ENCODE measurements at places on chromosomes 3 and 15.

DNA sequence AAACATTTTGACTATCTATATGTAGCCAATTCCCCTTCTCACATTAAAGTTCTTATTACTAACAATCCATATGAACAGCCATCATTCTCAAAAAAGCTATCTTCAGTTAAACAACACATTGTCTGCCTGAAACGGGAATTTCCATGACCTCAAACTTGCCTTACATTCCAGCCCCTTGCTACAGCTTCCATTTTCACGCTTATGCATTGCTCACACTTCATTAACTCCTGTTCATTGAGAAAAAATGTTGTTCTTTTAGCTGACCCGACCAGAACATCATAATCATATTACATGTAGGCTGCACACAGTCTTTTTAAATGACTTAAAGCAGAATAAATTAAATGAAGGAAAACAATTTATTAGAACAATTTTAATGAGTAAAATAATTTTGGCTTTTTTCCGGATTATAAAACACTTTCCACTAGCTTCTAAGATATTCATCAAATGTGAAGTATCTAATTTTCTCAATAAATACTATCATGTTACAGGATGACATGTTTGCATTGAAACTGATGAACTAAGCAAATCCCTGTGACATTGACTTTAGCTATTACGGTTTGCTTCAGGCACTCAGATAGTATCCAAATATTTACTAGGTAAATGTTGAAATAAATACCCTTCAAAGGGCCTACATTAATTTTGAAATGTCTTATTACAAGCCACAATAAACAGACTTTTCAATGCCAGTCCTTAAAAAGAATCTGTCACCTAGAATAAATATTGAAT, 49.9 kb downstream of the P3H2 start:
- no peak for DNase-seq

DNA sequence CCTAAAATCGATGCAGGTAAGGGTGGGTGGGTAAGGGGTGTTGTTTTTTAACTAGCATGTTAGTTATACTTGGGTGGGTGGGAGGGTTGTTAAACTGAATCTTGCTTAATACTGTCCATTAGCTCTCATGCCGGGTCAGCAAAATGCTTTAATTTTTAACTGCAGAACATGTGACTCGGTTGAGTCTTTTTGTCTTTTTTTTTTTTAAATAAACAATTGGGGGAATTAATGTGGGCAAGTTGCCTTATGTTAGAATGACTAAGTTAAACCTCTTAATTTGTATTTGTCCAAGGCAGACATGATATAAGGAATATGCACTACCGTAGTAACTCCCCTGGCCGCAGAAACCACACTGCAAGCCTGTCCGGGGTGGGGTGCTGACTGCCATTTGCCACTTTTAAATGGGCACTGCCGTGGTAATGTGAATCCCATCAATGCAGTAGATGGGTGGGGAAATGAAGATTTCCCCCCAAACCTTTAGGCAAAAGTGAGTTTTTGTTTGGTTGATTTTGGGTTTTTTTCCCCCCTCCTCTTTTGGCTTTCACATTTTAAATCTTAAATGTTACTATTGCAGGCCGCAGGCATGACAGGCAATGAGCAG, 54.3 kb upstream of the CCR4 start:
- DNase-seq = no peak

GRCh38 chr3:123353850-123354233, 95.0 kb downstream of the ADCY5 start:
- no peak for DNase-seq

DNA sequence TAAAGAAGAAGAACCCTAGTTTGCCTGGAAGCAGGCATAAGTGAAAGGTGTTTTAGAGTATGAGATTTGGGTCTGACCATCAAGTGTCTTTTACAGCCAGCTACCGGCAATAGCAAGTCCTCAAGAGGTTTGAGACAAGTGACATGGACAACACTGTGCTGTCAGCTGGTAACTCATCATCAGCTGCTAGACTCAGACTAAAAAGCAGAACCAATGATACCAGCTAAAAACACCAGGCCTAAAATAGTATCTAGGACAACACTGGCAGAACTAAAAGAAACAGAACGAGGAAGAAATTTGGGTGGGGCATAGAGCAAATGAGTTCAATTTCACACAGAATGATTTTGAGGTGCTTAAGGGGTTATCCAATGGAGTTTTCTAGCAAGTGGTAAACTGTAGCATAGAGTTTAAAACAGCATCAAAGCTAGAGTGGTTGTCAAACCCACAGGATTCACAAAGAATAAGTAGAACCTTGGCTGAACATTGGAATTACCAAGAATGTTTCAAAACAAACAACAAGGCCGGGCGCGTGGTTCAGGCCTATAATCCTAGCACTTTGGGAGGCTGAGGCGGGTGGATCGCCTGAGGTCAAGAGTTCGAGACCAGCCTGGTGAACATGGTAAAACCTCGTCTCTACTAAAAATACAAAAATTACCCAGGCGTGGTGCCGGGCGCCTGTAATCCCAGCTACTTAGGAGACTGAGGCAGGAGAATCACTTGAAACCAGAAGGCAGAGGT, 3.9 kb downstream of the CIAO2A start:
- no peak for DNase-seq

GRCh38 chr15:40785164-40785563, 15.4 kb downstream of the C15orf62 start:
- DNase-seq = no peak

DNA sequence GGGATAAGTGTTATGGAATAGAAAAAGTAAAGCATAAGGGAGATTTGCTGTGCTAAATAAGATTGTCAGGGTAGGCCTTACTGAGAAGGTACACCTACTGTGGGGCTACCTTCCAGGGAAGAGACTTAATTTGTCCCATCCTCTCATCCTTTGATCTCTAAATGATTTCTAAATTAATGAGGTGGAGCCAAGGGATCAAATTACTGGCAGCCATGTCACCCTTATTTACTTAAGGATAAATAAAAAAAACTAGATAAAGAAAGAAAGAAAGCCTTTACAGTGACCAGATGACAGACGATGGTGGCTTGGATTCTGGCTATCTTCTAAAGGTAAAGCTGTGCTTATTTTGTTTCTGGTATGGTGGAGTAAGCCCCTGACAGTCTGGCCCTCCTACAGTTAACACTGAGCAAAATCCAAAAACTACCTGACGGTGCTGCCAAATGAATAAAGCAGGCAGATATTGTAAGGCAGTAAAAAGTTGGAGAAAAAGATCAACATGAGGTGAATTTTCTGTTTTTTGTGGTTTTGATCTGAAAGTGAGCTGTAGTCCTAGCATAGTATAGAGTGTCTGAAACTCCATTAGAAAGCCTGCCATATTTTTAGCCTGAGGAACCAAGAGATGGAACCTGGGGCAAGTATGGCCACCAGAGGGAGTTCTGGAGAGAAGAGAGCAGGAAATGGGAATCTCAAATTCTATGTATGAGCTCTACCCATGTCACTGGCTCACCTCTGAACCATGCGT, 285.1 kb upstream of the MANF start:
- DNase-seq = no peak
